NAMALWA (cell line): ENCODE measurements at places on chromosomes 1 and 21.

DNA sequence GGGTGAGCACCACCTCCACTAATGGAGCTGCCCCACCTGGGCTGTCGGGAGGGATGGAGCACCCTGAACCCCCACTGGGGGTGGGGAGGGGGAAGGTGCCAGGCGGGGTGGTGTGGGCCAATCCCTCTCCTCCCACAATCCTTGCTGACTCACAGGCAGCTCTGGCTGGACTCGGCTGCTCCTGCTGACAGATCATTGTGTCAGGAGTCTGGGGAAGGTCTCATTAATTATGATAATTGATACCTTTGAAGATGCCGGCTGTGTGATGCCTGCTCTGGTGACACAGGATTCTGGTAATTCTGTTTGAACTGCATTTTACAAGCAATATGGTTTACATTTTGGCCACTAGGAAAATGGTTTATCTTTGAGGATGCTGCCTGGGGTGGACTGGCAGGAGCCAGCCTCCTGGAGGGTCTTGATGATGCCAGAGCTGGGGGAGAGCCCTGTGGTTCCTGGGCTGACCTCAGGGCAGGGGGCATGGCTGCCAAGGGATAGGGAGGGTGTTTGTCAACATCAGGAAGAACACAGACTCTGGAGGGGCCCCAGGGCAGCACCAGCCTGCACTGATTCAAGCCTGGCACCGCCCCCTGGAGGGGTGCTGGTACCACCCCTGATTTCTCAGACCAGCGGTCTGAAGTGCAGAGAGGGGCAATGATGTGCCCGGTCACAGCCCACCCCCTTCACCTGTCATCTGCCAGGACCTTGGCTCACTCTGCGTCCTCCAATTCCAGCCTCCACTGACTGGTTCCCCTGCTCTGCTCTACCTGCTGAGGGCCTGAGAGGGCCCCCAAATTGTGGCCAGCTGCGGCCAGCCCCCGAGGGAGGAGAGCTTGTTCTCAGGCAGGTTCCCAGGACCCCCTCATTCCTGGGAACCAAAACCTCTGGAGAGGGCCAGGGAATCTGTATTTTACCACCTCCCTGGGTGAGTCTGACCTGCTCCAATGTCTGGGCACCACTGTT, 338.8 kb downstream of the MATN1 start:
- DNase-seq, result no peak

GRCh38 chr1:44632598-44632997, 41.7 kb downstream of the TMEM53 start:
- no peak for DNase-seq

DNA sequence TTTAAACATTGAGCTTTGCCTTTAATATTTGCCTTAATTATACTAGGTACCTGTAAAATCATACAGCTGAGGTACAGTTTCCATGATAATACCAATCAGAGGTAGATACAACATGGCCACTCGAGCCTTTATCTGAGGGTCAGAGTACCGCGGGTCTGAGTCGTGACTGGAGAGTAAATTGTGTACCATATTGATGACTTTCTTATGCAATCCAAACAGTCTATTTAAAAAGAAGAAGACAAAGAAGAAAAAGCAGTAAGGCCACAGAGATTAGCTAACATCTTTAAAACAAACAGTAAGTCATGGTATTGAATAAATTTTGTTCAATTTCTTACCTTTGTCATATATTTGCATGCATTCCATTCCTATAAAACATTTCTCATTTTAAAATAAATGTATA, 68.1 kb upstream of the ANGPTL3 start:
- no peak for DNase-seq

- no peak for DNase-seq
These were observed 66.9 kb downstream of the CDC7 start for GRCh38 chr1:91567583-91567982.

DNA sequence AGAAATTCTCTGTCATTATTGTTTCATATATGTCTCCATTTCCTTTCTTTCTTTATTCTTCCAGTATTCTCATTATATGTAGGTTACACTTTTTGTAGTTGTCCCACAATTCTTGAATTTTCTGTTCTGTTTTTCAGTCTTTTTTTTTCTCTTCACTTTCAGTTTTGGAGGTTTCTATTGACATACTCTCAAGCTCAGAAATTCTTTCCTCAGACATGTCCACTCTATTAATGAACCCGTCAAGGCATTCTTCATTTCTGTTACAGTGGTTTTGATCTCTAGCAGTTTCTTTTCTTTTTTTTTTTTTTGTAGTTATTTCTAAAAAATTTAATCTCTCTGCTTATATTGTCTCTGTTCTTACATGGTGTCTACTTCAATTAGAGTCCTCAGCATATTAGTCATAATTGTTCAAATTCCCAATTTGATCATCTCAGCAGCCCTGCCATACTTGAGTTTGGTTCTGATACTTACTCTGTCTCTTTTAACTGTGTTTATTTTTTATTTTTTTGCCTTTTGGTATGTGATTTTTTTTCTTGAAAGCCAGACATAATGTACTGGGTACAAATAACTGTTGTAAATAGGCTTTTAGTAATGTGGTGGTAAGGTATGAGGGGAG, 49.5 kb upstream of the KCNK2 start:
- no peak for DNase-seq

- DNase-seq, result no peak
These were observed 26.4 kb downstream of the PRKAA2 start for GRCh38 chr1:56671542-56671941.

- DNase-seq, result peak; percentile 33
These were observed 16.2 kb upstream of the SERINC2 start for GRCh38 chr1:31396633-31397351.

DNA sequence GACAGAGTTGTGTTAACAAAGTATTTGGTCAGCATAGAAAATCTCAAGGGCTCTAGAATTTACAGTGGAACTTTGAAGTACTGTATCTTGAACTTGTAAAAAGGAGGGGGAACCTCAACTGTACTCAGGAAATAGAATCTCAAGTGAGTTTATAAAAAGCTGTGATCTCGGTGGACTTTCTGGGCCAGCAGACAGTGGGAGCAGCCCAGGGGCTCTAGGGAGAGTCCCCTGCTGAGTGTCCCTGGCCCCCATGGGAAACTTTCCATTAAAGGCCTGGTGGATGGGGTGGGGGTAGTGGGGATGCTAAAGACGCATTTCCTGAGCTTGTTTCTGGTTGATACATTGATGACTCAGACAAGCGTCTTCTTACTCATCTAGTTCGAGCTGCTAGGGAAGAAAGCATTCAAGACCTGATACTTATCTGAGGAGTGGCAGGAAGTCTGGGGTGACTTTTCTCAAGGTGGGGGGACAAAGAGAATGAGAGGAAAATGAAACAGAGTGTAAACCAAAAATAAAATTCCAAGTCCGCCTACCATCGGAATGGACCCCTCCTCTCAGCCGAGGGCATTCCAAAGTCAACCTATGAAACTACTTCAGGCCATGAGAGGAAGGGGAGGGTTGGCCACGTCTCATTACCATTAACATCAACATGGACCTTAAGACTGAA, 65.5 kb downstream of the NID1 start:
- DNase-seq, result no peak

DNA sequence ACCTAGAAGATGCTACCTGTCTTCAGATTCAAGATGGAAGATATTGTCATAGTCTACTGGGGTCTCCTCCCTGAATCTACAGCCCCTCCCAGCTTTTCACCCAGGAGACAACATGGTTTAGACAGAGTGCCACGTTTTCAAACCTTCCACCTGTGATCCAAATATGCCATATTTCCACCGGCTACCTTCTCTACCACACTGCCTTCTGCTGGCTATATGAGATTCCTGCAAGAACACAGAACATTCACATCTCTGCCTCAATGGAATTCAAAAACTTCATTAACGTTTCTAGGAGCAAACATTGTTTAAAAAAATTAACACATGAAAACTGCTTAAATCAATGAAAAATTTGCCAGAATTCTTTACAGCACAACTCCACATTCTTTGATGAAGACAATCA, 12.9 kb upstream of the LELP1 start:
- peak; percentile 19 for DNase-seq

GRCh38 chr1:231528172-231529029, at the start of gene TSNAX:
TSS of gene TSNAX (plus strand) at chr1:231528669. CDS start at chr1:231528811, 142 bp downstream.
- peak; percentile 94 for DNase-seq

GRCh38 chr1:117886101-117886795, 43.2 kb downstream of the GDAP2 start:
- no peak for DNase-seq

- DNase-seq, result no peak
These were observed at the start of gene EFNA1 for GRCh38 chr1:155127105-155127966. TSS of gene EFNA1 (plus strand) at chr1:155127876. CDS start at chr1:155127978, 102 bp downstream.

GRCh38 chr1:182355723-182356098, 35.9 kb downstream of the GLUL start:
- DNase-seq, result no peak

DNA sequence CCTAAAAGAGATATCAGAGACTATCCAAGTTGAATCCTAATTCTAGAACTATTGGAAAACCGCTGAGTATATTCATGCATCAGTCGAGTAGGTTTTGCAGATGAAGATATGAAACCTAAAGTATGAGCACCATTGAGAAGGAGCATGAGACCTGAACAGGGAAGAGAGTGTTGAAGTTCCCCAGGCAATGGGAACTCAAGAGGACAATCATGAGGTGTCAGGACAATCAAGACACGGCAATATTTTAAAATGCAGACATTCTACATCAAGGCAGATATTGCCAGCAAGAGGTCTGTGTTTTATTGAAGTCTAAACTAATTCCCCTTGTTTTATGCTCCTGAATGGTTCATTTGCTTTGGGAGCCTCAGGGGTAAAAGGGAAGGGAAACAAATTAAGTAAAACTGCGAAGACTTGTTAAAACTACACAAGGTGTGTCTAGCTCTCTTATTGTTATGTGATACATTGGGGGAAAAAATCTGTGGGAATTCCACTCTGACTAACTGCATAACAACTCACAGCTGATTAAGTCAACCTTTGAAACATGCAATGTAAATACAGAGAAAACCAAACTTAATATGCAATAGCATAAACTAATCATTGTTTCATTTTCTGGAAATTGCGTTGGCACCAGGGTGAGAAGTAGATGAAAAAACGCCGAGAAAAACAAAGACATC, 347.9 kb upstream of the ADGRL2 start:
- no peak for DNase-seq

GRCh38 chr1:9324246-9325096, 31.8 kb downstream of the SPSB1 start:
- DNase-seq, result no peak

- DNase-seq, result no peak
These were observed 43.3 kb downstream of the PUM1 start for GRCh38 chr1:31022259-31022658.
